ENCODE measurements at places on chromosomes 7 and 10.
A peak's percentile ranks its signal among the peaks of the same experiment; 100 is the strongest.

DNA sequence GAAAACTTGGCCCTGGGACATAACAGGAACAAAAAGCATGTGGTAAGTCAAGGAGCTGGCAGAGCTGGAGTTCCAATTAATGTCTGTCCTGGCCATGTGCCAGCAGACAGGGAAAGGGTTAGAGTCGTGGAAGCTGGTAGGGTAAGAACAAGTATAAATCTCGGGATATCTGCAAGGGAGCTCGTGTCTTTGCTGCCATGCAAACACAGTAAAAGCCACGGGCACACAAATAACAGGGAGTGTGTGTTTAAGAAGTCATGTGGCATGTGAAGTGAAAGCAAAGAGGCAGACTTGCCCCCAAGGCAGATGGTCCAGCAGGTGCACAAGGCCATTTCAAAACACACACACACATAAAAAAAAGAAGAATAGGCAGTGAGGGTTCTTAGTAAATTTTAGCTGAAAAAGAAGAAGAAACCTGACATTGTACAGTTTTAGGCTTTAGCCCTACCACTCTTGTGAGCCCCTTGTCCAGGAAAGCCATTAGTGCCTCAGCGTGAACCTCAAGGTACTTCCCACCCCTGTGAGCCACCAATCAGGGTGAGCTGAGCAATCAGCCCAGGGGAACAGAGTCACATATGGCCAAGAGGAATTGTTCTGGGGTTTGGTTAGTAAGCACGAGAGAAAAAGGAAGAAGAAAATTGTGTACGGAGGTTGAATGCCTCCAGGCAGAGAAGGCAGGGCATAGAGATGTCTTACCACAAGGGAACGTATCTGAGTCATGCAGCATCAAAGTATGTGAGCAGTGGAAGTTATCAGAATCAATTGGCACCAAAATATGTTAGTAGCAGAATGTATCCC is 32.8 kb upstream of the ARHGAP12 start:
- DNase-seq: no peak

DNA sequence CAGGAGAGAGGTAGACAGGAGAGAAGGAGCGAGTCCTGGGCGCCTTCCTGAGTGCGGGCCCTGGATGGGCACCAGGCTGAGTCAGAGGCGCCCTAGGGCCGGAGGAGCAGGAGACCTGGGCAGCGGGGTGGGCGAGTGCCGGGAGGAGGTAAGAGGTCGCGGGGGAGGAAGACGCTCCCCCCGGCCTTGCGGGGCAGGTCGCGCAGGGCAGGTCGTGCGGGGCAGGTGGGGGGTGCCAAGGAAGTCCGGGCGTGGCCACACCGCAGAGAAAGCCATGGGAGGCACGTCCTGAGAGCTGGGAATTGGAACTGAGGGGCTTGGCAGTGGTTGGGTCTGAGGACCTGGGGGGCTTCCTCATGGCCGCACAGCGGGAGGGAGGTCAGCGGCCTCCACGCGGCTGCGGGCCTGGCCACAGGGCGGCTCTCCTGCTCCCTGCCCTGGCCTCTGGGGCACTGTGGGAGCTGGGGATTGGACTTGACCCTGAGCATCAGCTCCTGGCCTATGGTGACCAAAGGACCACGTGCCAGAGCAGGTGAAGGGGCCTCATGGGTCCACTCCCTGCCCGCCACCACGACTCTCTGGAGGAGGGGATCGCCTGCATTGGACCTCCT is 935 bp downstream of the MMP21 start:
- no peak for DNase-seq

DNA sequence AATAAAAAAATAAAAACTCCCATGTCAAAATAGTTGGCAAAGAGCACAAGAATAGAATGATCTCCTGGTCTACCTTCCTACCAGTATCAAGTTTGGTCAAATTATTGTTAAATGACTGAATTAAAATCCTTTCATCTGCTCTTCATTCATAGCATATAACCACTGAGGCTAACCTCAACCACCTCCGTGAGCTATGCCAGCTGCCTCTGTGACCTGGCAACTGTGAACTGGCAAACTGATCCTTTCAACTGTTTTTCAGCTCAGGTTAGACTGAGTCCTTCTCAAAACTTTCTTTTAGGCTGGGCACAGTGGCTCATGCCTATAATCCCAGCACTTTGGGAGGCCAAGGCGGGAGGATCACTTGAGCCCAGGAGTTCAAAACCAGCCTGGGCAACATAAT is 36.1 kb downstream of the NUDCD3 start:
- DNase-seq: no peak

GRCh38 chr7:4136036-4136435 is 546.1 kb upstream of the FOXK1 start:
- no peak for DNase-seq

DNA sequence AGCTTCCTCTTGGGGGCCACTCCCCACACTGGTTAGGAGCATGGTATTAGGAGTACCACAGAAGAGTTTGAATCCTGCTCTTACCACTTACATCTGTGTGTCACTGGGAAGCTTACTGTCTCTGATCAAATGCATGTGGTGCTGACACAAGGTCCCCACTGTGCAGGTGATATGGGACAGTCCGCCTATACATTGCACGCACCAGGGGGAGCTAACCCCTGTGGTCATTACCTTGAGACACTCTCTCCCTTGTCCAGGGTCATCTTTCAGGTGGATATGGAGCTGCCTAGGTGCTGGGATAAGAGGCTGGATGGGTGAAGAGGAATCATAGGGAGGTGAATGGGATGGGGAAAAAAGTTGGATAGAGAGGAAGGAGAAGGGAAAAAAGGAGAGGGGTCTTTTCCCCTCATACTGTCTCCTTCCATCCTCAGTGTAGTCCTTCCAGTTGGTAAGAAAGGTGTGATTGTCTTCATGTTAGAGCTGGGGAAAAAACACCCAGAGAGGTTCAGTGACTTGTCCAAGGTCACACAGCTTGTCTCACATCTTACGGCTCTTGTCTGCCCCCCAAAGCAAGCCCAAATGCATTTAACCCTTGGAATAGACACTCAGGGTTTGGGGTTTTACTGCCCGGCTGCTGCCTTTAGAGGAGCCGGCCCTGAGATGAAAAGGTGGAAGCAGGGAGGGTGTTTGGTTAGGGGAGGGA is 125.9 kb downstream of the CDH23 start:
- no peak for DNase-seq

DNA sequence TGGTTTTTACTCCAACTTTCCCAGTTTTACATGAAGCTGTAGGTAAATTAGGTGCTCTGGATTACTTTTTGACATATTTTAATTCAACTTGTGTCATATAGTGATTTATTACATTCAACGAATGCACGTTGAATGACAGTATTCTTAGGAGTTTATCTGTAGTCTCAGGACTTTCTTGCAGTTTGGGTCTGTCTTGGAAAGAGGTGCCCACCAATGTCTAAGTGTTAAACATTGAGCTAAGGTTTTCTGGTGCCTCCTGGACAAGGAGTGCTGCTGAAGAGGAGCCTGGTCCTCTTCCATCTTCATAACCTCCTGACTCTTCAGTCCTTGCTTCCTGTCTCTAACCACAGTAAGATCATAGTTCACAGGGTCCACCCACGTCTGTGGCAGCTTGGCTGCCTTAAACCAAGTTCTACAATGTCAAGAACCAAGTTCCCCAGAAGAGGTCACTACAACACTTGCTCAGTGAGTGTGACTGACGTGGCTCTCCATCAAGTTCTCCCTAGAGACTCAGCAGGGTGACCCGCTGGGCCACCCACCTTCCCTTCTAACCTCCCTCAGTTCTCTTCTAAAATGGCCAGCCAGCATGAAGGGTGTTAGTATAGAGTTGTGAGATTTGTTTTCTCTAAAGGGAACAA is 6.1 kb downstream of the NPY start:
- DNase-seq: peak; percentile 14

- no peak for DNase-seq
Measured at GRCh38 chr7:114822131-114822530, 99.8 kb upstream of the MDFIC start.

GRCh38 chr10:132488231-132488821 is 49.3 kb upstream of the INPP5A start:
- DNase-seq: no peak

- DNase-seq: no peak
Measured at GRCh38 chr7:35261476-35262285, 7.8 kb upstream of the TBX20 start.

DNA sequence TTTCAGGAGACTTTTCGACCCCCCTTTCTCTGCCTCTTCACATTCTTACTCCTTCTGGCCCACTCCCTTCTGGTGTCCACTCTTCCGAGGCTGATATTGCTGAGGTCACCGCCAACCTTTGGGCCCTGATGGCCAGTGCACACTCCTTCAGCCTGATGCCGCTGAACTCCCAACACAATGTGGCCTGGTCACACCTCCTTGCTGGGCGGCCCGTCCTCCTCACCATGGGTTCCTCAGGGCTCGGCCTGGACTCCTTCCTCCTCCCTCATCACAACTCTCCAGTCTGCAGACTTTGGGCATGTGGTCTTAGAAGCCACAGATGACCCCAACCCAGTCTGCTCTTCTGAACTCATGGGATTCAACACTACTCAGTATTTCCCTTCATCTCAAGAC is 583.0 kb upstream of the MGMT start:
- no peak for DNase-seq

DNA sequence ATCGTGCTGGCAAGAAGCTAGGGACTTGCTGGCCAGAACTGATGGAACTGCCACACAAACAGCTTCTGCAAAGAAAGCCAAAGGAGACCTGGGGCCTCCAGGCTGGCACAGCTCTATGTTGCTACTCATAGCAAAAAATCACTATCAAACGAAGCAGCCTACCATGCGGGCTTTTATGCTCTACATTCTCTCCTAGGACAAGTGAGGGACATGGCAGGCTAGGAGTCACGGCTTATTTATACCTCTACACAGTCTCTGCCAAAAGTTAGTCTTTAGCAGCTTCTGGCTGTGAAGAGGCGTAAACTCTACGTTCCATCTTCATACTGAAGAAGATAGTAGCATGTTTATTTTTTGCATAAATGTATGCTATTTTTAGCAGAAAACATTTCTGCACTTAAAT is 35.4 kb downstream of the CDCA7L start:
- DNase-seq: no peak

DNA sequence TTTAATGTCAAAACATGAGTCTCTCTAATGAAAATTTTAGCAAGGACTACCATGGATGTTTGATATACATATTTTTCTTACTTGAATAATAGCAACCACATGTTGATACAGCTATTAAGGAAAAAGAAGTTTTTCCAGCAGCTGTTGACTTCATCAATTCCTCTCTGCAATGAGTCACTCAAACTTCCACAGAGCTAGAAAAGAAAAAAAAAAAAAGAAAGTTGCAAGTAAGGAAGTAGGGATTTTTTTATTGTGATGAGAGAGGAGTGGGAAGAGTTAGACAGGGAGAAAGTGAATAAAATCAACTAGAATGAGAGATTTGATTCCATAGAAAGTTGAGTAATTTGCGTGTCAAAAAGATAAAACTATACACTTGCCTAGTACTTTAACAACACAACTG is 46.2 kb downstream of the CAV1 start:
- DNase-seq: no peak

- DNase-seq: no peak
Measured at GRCh38 chr10:66180581-66181318, 745.1 kb upstream of the LRRTM3 start.

GRCh38 chr10:11255796-11256444 is 238.2 kb downstream of the CELF2 start:
- no peak for DNase-seq

GRCh38 chr10:103564776-103565520 is 71.4 kb downstream of the NEURL1 start:
- DNase-seq: no peak

- no peak for DNase-seq
Measured at GRCh38 chr7:41763626-41764025, 60.7 kb upstream of the INHBA start.

- DNase-seq: no peak
Measured at GRCh38 chr10:122875843-122876466, 3.4 kb downstream of the FAM24B start.

GRCh38 chr10:127888521-127889312 is 4.0 kb downstream of the CLRN3 start:
- no peak for DNase-seq

GRCh38 chr10:48365668-48366067 is 59.2 kb downstream of the MAPK8 start:
- no peak for DNase-seq

All from activated CD8-positive, alpha-beta memory T cell treated with anti-CD3 and anti-CD28 coated beads for 4 hours (primary cell).